ENCODE measurements at places on chromosomes 11 and 22.

GRCh38 chr11:73388265-73389133, 12.3 kb downstream of the RELT start:
- DNase-seq = peak; percentile 56

- no peak for DNase-seq
Observed at GRCh38 chr22:19688301-19689290, 25.7 kb upstream of the SEPTIN5 start.

DNA sequence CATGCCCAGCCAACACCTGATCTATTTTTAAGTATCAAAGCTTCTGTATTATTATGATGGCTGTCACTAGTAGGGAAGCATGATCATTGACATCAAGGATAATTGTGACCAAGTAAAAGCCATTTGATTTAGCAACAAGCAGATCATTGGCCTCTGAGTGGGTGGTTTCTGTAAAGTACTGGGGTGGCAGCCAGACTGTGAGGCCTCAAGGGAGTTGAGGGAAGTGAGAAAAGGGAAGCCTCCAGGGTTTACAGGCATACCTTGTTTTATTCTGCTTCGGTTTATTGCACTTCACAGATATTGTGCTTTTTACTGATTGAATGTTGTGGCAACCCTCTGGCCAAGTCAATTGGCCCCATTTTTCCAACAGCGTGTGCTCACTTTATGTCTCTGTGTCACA, 60.1 kb downstream of the PRR5L start:
- DNase-seq = no peak

DNA sequence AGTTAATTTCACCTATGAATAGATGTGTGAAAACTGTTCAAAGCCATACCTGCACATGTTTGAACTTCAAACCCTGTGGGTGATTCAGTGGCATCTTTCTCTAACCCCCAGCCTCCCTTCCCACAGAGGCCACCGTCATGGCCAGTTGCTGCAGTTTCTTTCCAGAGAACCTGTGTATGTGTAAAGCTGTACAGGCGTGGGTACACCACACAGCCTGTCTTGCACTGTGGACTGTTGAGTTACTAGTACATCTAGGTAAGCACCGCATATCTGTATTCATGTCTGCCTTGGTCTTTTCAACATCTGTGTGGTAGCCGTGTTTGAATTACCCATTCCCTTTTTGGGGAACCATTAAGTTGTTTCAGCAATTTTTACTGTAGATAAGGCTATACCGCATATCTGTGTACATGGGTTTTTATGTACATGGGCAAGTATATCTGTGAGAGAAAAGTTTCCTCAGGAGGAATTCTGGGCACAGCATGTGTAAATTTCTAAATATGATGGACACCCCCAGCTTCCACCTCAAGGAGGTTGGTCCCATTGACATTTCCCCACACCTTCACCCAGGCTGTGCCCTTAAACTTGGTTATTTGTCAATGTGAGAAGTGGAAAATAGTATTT, 13.9 kb downstream of the NEAT1 start:
- no peak for DNase-seq

DNA sequence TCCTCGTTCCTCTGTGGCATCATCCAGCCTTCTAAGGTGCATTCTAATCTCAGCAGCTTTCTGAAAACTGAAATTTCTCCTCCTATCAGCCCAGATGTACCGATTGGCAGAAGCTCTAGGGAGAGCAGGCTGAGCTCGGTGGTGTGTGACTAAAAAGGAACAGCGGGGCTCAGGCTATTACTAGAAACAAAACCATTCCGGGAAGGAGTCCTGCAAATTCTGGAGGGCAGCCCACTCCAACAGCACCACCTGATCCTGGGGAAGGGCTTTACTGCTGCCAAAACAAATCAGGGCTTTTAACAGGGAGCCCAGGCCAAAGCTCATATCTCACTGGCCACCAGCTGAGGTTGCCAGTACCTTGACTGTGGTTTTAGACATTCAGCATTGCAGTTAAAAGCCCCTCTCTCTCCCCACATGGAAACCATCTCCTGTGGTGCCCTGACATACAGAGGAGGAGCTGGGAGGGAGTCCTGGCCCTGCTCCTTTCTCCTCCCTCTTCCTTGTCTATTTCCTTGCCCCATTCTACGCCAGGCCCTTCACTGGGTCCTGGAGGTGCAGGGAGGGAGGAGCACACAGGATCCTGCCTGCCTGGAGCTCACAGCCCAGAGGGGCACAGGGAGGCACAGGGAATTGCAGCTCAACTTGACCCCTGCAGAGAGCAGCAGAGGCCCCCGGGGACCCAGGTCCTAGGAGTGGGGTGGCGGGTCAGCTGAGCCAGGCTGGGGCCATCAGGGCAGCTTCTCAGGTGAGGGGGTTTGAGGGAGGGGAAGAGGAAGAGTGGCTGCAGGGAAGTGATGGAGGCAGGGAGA, 889 bp downstream of the PLAAT4 start:
- no peak for DNase-seq
